Activated CD4-positive, alpha-beta T cell treated with anti-CD3 and anti-CD28 coated beads, Interleukin-2, amount 50 U/mL, for 16 hours (primary cell): ENCODE measurements at places on chromosomes 16 and 17.

DNA sequence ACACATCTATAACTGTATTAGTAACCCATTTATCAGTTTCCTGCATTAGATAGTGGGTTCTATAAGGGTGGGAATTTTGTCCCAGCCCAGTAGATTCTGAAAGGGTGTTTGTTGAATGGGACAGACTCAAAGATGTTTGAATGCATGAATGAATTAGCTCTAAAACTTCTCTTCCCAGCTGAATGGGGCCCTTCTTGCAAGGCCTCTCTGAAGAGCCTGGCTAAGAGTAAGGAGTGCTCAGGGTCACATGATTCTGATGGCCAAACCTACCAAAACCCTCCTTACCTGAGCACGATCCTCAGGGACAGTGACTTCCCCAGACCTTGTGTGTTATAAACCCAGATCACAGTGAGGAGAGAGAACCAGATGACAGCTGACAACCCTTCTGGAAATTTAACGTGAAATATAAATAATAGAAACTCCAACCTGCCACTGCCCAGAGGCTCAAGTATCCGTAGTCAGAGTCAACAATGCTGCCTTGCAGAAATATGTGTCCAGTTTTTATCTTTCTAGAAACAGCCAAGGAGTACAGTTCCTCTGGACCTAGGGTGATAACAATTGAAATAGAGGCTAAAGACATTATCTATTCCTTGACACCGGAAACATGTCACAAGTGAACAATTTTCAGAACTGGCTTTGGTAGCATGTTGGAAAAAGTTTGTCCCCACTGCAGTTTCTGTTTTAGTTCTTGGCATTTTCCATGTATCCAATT is 268.9 kb upstream of the MAF start:
- no peak for DNase-seq

- no peak for DNase-seq
These were observed 14.8 kb downstream of the VASN start for GRCh38 chr16:4386451-4386805.

DNA sequence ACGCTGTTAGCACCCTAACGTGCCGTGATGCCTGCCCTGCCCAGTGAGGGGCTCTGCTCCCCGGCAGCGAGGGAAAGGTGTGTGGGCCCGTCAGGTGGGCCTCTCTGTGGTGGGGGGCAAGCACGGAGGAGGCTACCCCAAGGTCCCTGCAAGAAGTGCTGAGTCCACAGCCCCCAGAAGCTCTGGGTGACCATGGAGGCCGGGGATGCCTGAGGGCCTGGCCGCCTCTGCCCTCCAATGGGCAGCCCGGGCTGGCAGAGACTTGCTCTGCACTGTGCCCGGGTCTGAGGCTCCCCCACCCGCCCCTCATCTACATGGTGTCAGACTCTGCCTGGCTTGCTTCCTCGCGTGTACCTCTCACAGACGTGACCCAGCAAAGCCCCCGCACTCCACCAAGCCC is 12.2 kb downstream of the SLC38A10 start:
- DNase-seq = no peak

DNA sequence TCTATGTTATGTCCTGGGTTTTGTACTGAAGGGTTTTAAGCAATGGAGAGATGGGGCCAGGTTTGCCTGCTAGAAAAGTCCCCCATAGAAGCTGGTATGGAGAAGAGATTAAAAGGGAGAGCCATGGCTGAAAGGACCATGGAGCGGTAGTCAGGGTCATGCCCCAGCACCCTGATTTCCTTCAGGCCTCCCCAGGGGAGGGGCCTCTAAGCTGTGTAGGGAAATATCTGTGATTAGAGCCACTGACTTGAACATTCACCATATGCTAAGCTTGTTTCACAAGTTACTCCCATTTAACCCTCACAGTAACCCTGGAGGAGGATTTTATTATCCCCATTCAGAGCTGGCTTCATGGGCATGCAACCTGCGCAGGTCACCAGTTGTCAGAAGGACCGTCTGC is 3.8 kb upstream of the ATP2A3 start:
- no peak for DNase-seq
